ENCODE measurements at places on chromosomes 12 and 14. TPM values are rescaled to one million over a fixed set of nuclear protein-coding genes. Genes with fewer than 3 reads are reported as not detected.

IL31 gene
- 5.3 TPM for total RNA-seq

KRT82 gene
- total RNA-seq: not detected

CPSF6 gene
- 95.3 TPM for total RNA-seq

DNA sequence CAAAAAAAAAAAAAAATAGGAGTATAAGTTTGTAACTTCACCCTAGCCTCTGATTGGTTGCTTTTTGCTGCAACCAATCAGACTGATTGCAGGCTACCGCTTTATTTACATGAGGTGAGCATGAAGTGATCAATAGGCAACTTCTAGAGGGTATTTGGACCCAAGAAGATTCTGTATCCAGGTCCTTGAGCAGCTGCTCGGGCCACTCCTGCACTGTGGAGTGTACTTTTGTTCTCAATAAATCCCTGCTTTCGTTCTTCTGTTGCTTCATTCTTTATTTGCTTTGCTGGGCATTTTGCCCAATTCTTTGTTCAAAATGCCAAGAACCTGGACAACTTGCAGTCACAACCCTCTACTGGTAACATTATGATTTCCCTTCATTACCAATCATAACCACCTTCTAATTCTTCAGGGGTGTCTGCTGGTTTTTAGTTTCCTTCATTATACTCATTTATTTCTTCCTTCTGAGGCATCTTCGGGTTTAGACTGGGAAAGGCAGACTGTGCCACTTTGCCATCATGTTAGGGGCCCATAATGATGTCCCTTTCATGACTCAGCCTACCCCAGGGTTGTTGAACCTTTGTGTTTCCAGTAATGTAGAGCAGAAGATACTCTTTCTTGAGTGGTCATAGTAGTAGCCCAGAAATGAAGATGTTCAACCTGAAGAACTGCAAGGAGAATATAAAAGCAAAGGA is 43.4 kb upstream of the LIMA1 start:
- no peak for DNase-seq

DNA sequence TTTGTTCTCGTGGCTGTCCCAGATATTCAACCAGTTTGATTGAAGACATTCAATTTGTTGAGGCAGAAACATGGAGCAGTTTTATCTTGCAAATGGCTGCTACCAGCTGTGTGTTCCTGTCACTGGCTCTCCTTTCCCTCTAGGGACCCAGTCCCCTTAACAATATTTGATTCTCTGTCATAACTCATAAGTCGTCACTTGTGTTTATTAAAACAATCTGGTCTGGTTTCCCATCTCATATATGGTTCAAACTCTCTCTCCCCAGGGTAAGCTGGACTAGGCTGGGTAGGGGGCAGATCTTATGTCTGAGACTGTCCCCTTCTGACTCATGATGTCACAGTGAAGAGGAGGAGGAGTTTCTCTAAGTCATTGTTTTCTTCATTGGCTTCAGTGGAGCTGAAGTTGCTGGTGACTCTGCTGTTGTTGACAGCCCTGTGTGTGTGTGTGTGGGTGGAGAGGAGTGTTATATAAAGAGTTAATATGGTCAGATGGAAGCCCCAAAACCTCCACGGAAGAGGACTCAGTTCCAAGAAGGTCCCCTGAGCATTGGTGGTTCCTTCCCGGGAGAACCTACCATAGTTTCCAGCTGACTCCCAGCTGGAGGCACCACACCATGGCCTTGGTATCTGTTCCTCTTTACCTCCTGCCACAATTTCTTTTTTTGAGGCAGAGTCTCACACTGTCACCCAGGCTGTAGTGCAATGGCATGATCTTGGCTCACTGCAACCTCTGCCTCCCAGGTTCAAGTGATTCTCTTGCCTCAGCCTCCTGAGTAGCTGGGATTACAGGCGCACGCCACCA is 16.1 kb upstream of the GNG2 start:
- DNase-seq: no peak

DNA sequence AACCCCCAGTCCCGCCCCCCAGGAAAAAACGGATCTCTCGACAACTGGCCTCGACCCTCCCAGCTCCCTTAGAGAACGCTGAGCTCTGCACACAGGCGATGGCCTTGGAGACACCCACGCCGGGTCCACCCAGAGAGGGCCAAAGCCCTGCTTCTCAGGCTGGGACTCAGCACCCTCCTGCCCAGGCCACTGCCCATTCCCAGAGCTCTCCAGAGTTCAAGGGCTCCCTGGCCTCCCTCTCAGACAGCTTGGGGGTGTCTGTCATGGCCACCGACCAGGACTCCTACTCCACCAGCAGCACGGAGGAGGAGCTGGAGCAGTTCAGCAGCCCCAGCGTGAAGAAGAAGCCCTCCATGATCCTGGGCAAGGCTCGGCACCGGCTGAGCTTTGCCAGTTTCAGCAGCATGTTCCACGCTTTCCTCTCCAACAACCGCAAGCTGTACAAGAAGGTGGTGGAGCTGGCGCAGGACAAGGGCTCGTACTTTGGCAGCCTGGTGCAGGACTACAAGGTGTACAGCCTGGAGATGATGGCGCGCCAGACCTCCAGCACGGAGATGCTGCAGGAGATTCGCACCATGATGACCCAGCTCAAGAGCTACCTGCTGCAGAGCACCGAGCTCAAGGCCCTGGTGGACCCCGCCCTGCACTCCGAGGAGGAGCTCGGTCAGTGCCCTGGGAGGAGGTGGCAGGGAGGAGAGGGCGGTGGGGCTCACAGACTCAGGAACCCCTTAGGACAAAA is 95.8 kb downstream of the LGMN start:
- DNase-seq: no peak

DNA sequence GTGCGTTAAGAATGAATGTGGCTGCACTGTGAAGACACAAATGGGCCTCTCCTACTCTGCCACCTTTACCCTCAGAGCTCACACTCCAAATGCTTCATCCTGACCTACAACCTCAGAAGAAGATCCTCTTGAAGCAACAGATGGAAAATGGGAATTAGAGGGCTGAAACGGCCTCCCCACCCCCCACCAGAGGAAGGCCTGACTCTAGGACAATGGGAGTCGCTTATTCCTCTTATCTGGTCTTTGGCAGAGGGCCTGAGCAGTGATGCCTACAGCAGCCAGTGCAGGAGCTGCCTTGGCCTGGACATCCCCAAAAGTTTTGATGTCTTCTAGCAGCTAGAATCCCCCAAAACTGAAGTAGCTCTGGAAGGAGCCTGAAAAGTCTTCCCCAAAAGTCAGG is 29.2 kb downstream of the BTBD7 start:
- no peak for DNase-seq

Measured in activated T-cell treated with anti-CD3 and anti-CD28 coated beads, Interleukin-2, amount 50 U/mL, for 4 hours (primary cell).